ENCODE measurements at places on chromosomes 4 and X. TPM values are rescaled to one million over a fixed set of nuclear protein-coding genes. Genes with fewer than 3 reads are reported as not detected.

Gene SRPK3
- total RNA-seq = not detected

Gene ARHGAP6
- total RNA-seq = 0.64 TPM

Gene SERTM2
- not detected for total RNA-seq

Gene MAGEA4
- not detected for total RNA-seq

Gene MAPK10
- 8.6 TPM for total RNA-seq

Gene CCKAR
- total RNA-seq = not detected

Gene DIPK2B
- 1.1 TPM for total RNA-seq

Gene HAUS7
- 12.0 TPM for total RNA-seq

Gene FAM184B
- 0.18 TPM for total RNA-seq

Gene SLC6A8
- 19.5 TPM for total RNA-seq

Gene MAP9
- total RNA-seq = 1.9 TPM

Gene IL15
- total RNA-seq = 2.7 TPM

Gene HHIP
- total RNA-seq = not detected

Gene PCDH11X
- total RNA-seq = 0.19 TPM

Gene USP17L10
- total RNA-seq = not detected

Gene TMEM35A
- 2.7 TPM for total RNA-seq

Gene SPANXN4
- not detected for total RNA-seq

GRCh38 chr4:2275546-2276251 lies 13.8 kb upstream of the MXD4 start:
- no peak for DNase-seq

DNA sequence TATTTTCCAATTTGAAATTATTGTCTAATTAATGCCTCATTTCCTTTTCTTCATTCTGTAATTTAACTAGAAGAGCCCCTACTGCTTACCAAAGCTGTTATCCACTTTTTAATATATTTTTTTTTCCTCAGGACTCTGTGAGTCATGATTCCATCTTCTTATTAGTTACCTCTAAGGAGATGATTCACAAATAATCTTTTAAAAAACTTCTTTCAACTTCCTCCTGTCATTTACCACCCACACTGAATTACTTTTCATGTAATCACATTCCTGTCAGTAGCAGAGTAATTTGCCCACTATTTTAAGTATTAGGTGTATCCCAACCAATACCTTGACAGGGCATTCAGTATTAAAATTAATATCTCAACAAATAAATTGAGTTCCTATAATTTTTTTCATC lies 470.9 kb upstream of the ADGRL3 start:
- no peak for DNase-seq

- DNase-seq = no peak
These were observed 63.3 kb downstream of the MEPE start for GRCh38 chr4:87895964-87896621.

DNA sequence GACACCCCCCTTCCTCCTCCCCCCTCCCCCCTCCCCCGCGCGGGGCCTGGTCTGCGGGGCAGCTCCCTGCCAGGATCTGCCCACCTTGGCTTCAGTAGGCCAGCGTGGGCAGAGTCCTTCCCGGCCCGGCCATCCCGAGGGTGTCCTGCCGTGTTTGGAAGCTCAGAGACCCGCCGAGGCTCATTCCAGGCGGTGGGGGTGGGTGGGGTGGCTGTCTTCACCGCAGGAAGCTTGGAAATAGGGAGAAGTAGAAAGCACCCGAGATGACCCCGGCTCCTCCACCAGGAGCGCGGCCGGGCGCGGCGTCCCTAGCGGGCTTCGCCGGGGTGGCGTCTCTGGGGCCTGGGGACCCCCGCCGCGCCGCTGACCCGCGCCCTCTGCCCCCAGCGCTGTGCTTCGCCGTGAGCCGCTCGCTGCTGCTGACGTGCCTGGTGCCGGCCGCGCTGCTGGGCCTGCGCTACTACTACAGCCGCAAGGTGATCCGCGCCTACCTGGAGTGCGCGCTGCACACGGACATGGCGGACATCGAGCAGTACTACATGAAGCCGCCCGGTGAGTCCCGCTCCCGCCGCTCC lies 1.6 kb downstream of the NAT8L start:
- DNase-seq = no peak

DNA sequence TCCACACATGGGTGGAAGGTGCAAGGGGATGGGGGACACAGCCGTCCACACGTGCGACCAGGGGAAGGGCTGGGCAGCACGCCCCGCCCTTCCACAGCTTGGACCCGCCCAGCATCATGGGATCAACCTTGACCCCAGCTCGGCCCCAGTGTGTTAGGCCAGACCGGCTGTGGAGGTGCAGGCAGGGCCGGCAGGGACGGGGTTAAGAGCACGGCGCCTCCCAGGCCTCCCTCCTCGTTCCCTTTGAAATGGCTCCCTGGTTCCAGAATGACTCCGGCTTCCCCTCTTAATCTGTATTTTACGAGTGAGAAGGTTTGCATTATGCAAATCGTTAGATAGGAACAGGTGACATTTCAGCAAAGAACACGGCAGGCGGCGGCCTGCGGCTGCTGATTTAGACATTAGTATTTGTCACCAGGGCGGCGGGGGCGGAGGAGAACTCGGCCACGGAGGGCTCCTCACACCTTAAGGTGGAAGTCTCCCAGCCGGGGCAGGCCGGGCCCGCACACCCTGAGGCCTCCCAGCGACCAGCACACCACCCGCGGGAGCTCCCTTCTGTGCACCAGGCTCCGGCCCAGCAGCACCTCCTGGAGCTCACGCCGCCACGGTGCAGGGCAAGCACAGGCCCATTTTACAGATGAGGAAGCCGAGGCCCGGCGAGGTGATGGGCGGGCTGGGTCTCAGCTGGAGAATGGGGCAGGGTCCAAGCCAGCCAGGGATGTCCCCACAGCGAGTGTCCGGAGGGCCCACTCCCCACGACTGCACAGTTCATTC lies 116.1 kb downstream of the FAM53A start:
- DNase-seq = no peak

DNA sequence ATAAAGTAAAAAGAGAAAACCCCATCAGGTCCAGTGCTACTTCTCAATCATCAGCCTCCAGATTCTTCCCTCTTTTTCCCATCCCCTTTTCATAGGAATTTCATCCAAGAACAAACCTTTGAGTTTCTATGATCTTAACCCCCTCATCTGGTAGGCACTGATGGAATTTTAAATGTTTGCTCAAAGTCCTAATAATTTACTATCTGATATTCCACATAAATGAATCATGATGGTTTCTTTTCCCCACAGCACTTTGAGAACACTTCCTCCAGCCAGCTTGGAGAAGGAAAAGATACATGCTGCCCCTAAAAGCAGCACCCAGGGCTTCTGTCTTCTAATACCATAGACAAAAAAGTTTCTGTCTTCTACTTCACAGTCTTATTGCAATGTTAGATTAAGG lies 19.4 kb upstream of the KLHL8 start:
- no peak for DNase-seq

GRCh38 chrX:108541286-108541685 lies 101.6 kb downstream of the COL4A5 start:
- no peak for DNase-seq

DNA sequence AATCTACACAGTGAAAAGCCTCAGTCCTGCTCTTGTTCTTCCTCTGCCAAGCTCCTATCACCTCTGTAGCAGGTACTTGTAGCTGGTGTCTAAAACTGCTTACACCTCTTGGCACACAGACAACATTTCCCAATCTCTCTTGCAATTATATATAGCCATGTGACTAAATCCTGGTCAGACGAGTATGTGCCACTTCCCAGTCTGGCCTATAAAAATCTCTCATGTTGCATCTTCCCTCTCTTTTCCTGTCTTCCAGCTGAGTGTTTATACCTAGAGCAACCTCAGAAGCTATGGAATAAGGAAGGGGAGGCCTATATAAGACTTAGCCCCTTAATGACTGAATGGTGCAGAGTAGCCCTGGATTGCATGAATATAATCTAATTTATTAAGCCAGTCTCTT lies 105.8 kb downstream of the RNF150 start:
- no peak for DNase-seq

- DNase-seq = no peak
These were observed 131.6 kb upstream of the MED14 start for GRCh38 chrX:40866893-40867292.

DNA sequence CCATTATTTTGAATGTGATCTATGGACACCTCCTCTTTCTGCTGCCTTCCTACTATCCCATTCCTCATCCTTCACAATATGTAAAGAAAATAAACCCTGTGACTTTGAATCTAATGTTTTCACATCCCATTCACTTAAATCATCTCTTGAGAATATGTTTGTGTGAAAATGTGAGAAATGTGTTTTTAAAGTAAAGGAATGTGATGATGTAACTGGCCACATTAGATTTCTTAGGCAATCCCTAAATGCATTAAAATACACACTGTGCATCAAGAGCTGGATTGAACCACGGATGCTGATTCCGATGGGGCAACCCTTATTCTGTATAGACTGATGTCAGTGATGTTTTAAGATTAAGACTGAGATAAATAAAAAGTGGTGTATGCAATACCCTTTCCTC lies 558.9 kb upstream of the TENM3 start:
- no peak for DNase-seq

GRCh38 chr4:54683616-54684346 lies 26.0 kb downstream of the KIT start:
- DNase-seq = no peak

DNA sequence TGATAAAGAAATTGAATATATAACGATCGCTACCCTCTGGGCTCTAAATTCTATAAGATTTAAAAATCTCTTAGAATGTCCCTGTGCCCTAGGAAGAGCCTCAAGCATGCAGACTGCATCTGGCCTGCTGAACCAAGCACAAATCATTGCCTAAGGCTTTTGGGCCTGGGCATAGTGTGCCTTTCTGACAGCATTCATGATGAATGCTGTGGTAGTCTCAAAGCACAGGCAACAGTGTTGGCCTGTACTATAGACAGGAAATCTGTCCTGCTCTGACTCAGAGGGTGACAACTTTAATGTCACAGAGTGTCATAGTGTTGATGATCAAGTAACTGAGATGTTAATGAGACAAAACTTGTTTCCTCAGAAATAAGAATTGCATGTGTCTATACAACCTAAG lies 717.3 kb downstream of the STIM2 start:
- no peak for DNase-seq

- no peak for DNase-seq
These were observed 5.8 kb upstream of the UXT start for GRCh38 chrX:47664737-47665136.

GRCh38 chrX:13008189-13008533 lies 33.3 kb downstream of the TMSB4X start:
- DNase-seq = no peak

DNA sequence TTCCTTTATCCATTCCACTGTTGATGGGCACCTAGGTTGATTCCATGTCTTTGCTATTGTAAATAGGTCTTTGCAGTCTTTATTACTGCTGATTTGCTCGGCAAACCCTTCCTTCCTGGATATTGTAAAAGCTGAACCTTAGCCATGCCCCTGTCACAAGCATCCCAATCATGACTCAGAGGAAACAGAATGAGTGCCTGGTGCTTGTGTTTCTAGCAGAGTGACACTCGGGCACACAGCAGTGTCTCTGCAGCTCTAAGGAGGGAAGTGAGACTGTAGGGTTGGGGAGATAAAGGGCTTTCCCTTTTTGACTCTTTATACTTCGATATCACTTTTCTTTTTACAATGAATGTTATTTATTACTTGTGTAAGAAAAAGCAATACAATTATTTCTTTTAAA lies 83.3 kb downstream of the AKAP4 start:
- no peak for DNase-seq

- DNase-seq = no peak
These were observed 110.8 kb downstream of the AFAP1 start for GRCh38 chr4:7828793-7829301.

DNA sequence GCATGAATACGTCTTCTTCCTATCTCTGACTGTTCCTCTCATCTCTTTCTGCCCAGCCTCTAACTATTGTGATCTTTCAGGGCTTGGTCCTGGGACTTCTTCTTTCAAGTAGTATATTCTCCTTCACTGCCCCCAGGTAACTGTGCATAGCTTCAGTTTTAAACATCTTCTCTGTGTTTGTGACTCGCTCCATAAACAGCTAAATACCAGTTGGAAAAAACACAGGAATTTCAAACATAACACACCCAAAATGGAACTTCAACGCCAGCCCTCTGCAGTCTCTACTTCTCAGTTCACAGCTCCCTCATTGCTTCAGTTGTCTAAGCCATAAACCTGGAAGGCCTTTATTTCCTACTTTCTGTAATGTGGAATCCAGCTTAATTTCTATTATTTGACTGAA lies 16.6 kb downstream of the TRIML2 start:
- no peak for DNase-seq
